Stomach (tissue), 19 donors: ENCODE measurements at places on chromosomes 5 and 9. TPM values are rescaled to one million over a fixed set of nuclear protein-coding genes. Genes with fewer than 3 reads are reported as not detected.

Gene TAF1L
- total RNA-seq, result not detected

- H3K27ac ChIP-seq, result peak overlapping the region; percentile 83
- no peaks in the 10 kb centered on the region for H3K27me3 ChIP-seq
- peaks cover 27% of the 10 kb centered on the region for H3K36me3 ChIP-seq
- H3K4me1 ChIP-seq, result peaks cover 94% of the 10 kb centered on the region
- peak overlapping the region; percentile 61 for H3K4me3 ChIP-seq
- peak; percentile 66 for DNase-seq
Measured at GRCh38 chr5:68287976-68288706, 72.6 kb downstream of the PIK3R1 start.

GRCh38 chr5:95283022-95283615 is 1.8 kb downstream of the MCTP1 start:
- peaks cover 92% of the 10 kb centered on the region for H3K27me3 ChIP-seq
- peaks cover 18% of the 10 kb centered on the region for H3K4me1 ChIP-seq
- H3K36me3 ChIP-seq, result no peaks in the 10 kb centered on the region
- no peak overlapping the region for H3K27ac ChIP-seq
- H3K4me3 ChIP-seq, result peak overlapping the region; percentile 64
- DNase-seq, result no peak

GRCh38 chr5:79456400-79456799 is 57.5 kb downstream of the HOMER1 start:
- H3K4me1 ChIP-seq, result no peaks in the 10 kb centered on the region
- no peaks in the 10 kb centered on the region for H3K27me3 ChIP-seq
- H3K4me3 ChIP-seq, result no peak overlapping the region

- H3K36me3 ChIP-seq, result no peaks in the 10 kb centered on the region
- H3K4me1 ChIP-seq, result no peaks in the 10 kb centered on the region
- no peaks in the 10 kb centered on the region for H3K27me3 ChIP-seq
- DNase-seq, result no peak
Measured at GRCh38 chr5:3537942-3538341, 57.7 kb upstream of the IRX1 start.

Gene XPA
- total RNA-seq, result 31.0 TPM

DNA sequence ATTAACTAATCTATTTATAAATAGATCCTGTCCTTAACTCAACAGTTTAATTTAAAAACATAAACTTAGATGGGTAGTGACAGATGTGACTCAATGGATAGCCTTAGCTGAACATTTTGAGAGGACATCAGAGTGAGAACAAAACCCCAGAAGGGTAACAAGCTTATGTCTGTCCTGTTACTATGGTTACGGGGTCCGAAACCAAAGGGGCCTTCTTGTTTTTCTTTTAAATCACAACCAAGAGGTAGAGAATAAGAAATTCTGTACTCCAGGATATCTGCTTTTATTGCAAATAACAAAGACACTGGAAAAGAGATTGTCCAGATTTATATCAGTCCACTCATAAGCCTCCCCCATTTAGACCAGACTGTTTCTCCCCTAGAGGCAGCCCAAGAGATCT is 612.1 kb downstream of the MTRR start:
- no peaks in the 10 kb centered on the region for H3K4me1 ChIP-seq
- no peaks in the 10 kb centered on the region for H3K27me3 ChIP-seq
- no peak overlapping the region for H3K4me3 ChIP-seq
- no peak for DNase-seq
